Activated T-helper 9 cell treated with anti-CD3 and anti-CD28 coated beads, Interleukin-2, amount 50 U/mL, for 16 hours (primary cell): ENCODE measurements at places on chromosomes 4 and X.

GRCh38 chrX:49041744-49042580, 1.2 kb downstream of the TFE3 start:
- no peak for DNase-seq

DNA sequence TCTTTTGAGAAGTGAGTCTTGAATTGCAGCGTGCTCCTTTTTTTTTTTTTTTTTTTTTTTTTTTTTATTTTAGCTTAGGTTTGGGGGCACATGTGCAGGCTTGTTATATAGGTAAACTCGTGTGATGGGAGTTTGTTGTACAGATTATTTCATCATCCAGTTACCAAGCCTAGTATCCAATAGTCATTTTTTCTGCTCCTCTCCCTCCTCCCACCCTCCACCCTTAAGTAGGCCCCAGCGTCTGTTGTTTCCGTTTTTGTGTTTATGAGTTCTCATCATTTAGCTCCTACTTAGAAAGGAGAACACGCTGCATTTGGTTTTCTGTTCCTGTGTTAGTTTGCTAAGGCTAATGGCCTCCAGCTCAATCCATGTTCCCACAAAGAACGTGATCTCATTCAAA, 81.3 kb upstream of the TSPAN5 start:
- DNase-seq, result no peak

DNA sequence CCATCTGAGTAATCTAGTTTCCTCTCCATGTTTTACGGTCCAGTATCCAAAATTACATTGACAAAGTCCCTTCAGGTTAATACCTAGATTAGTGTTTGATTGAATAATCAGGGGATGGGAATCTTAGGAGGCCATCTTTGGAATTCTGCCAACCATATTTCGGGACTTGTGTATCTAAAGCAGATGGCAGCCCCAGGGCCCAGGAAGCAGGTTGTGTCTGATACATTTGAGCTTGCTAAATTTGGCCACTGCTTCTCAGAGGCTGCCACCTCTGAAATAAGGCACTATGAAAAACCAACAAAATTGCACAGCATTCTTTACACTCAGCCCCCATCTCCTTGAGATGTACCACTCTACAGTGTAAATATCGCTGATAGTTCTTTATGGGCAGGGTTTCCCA, 102.1 kb downstream of the ASB9 start:
- DNase-seq, result no peak

DNA sequence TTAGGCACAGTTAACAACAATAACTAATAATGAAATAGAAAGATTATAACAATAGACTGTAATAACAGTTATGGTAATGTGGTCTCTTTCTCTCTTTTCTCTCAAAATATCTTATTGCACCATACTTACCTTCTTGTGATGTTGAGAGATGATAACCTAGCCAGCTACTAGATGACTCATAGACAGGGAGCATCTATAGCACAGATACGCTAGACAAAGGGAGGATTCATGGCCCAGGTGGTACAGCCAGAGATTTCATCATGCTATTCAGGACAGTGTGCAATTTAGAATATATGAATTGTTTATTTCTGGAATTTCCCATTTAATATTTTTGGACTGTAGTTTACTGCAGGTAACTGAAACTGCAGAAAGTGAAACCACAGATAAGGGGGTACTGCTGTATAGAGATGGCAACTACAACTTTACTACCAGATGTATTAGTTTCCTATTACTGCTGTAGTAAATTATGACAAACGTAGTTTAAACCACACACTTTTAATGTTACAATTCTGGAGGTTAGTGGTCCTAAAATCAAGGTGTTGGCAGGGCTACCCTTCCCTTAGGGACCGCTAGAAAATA, 41.8 kb upstream of the MAGED1 start:
- DNase-seq, result no peak

DNA sequence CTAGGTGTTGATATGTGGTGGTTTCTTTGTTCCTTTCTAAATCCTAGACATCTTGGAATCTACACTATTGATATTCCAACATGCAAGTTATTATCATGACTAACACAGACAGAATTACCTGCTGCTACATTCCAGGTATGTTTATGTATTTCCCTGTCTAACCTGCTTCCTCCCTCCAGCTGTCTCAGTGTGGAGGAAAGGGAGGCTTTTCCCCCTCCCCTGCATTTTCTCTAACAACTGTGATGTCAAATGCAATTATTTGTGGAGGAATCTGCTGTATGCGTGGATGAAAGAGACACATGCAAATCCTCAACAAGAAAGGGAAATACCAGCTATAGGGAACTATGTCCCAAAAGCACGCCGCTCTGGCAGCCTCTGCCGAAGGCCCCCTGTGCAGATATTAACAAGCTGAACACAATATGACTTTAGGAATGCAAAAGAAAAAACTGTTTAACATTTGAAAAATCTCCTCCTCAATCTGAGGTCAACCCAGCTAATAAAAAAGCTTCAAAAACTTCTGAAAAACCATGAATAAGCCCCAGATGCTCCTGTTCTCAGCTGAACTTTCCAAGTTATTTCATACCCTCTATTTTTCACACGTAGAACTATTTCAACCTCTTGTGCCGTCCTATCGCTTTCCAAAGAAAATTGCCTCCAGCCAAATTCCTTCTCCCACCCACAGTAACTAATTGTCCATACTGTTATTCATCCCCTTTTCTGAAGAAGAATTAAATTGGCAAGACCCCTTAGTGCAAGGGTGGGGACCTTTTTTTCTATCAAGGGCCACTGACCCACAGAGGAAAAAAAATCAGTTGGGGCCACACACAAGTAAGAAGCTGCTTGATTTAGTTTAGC, 225.1 kb upstream of the GPC4 start:
- no peak for DNase-seq

DNA sequence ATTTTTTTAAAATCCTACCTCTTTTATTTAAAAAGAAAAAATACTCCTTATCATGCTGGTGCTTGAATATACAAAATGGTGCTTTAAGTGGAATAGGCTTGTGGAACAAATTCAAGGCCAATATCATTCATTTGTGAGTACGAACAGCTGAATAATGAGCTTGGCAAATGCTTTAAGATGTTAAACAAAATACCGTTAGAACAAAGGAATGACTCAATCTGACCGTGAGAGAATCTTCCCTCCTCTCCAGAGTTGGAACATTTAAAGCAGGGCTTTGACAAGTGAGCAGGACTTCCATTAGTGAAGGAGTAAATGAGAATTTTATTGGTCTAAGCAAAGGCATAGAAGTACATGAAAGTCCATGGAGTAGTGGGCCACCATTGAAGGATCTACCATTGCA, 74.5 kb downstream of the DCLK2 start:
- DNase-seq, result no peak

DNA sequence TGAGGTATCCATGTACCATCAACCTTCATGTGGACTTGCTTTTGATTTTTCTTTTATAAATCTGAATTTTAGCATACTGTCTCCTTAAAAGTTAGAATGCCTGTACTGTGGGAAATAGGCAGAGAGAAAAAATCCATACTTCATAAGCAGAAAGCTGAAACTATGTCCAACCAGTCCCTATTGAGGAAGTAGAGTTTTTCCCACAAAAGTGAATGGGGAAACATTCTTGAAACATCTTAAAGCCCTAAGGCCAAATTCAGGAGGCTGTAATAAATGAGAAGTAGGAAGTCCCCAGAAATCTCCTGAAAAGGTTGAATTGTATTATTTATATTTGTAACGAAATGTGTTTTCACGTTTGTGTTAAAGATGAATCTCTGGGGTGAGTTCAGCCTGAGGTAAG, 56.3 kb downstream of the ENOX2 start:
- no peak for DNase-seq

GRCh38 chrX:138298268-138298667, 413.2 kb downstream of the FGF13 start:
- no peak for DNase-seq

DNA sequence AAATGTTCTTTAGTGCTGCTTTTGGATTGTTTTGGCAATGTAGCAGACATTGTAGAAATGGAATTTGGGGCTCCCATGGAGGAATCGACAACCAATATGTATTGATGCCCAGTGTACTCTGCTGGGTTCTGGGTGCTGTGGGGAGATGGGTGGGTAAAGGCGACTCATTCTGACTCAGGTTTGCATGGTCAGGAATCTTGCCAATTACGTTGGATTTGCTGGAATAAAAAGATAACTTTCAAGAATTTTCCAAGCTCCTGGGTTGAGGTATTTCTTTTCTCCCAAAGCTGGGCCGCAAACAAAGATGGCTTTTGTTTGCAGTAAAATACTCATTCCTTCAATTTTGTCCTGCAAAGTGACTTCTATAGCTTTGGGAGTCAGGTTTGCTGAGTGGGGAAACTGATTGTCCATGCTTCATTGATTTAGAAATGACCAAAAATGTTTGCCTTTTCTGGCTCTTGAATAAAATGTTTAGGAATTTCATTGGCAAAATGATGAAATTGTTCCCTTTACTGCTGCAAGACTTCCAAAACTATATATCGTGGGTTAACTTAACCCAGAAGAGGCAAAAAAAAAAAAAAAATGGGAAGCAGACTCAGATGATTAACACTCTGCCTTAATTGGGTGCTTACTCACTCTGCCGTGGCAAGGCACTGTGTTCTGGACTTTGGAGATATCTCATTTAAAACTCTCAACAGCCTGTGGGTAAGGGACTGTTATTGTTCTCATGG, 57.0 kb downstream of the RTL9 start:
- DNase-seq, result no peak
